Astrocyte of the spinal cord (primary cell): ENCODE measurements at places on chromosomes 2 and 18.

GRCh38 chr2:110166266-110166665, 38.5 kb downstream of the NPHP1 start:
- DNase-seq: peak; percentile 24

DNA sequence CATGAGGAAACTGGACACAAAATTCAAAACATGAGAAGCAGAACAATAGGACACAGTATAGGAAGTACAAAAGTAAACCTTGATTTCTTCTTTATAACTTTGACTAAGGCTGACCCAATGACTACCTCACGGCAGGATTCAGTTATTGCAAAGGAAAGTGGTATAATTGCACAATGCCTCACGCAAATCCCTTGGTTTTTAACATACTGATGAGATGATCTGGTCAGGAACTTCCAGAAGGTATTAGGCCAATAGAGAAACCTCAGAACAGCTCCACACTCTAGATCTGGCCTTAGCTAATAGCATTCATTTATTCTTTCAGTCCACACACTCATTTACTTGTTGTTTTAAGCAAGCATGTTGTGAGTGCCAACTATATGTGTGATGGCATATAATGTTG, 1526.9 kb upstream of the ACVR2A start:
- DNase-seq: peak; percentile 81

- peak; percentile 76 for DNase-seq
Measured at GRCh38 chr2:19358242-19359020, at the start of gene OSR1. Gene OSR1 (minus strand): TSS chr2:19358623. CDS start chr2:19353805, 4,818 bp downstream.

DNA sequence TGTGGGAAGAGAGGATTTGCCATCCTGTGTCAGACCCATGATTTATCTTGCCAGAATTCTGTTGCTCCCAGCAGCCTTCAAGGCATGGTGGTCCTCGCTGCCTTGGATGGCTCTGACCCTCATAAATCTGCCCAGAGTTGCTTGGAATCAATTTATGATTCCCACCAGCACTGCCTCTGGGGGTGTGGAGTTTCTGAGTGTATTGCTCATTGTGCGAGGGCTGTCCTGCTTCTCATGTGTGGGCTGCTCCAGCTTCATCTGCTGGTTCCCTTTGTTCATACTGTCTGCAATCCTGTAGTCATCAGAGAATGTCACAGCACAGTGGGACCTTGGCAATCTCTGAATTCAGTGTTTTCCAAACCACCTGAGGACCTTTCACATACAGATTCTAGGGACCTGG, 139.8 kb downstream of the CLIP4 start:
- DNase-seq: no peak

- DNase-seq: no peak
Measured at GRCh38 chr2:10535703-10536102, 87.6 kb upstream of the ODC1 start.

- no peak for DNase-seq
Measured at GRCh38 chr2:183163821-183164649, 39.8 kb downstream of the NUP35 start.

DNA sequence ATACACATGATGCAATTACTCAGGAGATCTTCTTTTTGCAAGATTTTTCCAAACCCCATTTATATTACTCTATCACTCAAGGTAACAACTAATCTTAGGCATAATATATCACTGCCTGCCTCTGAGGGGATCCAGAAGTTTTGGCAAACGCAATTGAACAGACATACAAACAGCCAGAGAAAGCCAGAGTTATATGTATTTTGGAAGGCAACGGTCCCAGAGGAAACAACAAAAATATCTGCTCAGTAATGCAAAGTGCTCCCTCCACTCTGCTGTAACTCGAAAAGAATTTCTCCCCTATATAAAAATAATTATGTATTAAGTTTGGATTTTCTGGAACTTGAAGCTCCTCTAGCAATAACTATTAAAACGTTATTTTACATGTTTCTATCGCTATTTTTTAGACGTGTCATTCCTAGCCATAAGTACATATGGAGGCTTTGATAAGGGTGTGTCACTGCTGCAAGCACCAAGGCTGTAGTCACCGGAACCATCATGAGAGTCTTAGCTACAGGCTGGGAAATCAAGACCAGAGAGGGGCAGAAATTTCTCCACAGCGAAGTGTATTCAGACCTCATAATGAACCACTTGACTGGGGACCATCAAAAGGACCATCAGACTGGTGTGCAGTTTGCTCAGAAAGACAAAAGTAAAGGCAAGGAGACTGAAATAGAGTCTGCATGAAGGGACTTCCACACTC, 3.7 kb upstream of the GKN1 start:
- DNase-seq: peak; percentile 11

DNA sequence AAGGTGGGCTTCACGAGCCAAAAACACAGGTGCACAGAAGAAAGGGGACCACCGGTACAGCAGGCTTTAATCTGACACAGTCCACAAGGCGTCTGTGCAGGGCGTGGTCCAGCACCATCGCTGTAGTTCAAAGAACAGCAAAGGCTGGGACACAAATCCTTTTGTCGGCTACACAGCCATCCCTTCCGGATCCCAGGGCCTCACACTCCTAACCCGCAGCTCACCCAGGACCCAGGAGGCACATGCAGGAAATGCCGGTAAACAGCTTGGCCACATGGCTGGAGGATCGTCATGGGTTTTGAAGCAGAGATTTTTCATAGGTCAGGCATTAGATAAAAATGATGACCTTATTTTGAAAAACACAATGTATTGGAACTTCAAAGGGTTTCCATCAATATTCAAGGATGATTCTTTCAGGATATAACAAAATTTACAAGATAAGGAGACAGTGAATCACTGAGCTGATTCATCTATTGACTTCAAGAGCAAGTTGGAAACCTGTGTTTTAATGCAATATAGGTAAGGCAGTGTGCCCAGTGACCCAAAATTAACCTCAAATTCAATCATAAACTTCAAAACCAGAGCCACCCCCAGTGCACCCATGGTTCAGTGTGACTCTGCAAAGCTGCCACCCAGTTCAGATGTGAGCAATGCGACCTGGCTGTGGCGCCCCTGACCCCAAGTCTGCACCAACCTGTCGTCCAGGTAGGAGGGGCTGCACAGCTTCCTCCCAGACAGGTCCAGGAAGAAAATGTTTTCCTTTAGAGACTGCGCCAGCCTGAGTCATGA, 74.4 kb downstream of the TMEM18 start:
- DNase-seq: no peak

- DNase-seq: no peak
Measured at GRCh38 chr2:10007435-10007834, 35.9 kb upstream of the KLF11 start.

DNA sequence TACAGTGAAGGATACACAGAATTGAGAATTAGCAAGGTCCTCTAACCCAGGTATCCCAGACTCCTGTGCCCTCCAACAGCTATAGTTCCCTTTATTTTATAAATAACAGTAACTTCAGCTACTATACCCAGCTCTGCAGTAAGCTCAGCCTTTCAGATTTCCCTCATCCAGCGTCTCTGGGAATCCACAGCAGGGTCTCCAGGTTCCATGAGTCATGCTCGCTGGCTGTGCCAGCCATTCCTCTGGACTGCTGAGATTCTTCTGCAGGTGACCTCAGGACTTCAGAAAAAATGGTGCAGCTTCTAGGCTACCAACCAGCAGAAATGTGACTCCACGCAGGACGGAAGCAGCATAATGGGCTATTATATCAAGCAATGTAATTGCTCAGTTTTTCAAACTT, 419.3 kb downstream of the ZNF516 start:
- no peak for DNase-seq

GRCh38 chr2:120871016-120871635, 135.5 kb downstream of the GLI2 start:
- DNase-seq: no peak

DNA sequence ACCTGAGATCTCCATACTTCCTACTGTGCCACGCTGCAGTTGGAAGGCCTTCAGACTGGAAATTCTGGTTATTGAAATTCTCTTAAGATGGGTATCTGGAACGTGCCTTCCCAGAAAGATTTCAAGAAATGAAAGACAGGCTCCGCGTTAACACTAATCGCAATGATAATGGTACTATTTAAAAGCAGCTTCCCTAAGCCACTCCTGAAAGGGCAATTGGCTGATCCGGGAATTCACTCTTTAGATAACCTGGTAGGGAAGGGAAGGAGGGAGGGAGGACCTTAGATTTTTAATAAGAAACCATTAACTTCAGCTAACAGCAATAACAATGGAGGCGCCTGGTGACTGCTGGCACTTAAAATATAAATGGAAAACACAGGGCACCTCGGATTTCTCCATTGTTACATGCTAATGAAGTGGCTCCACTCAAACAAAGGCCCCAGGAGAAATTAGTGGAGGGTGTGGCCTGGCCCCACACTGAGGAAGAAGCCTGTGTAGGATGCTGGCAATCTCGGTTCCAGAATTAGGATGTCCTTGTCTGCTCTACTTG, 22.5 kb upstream of the MTA3 start:
- no peak for DNase-seq

GRCh38 chr2:168526641-168527040, 70.6 kb downstream of the CERS6 start:
- no peak for DNase-seq

DNA sequence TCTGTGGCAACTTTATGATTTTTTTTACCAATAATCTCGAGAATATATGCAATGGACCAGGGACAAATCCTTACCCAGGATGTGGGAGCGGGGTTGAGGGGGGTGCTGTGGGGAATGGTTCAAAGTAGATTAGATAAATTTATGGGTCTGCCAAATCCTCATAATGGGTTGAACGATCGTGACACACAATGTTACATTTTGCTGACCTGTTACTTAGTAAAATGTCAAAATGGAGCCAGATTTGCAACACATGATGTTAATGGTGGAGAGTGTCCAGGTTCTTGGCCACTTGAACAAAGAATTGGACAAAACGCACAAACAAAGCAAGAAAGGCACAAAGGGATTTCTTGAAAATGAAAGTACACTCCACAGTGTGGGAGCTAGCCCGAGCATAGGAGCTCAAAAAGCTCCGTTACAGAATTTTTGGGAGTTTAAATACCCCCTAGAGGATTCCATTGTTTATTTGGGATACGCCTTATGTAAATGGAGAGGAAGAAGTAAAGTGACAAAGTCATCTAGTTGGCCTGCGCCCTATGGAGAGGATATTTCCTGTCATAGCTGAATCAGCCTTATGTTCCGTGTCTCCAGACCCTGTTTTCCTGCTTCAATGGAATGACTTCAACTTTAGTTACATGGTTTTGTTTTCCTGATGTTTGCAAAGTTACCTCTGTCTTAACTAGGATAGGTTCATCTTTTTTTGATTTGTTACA, 776.0 kb downstream of the DCC start:
- peak; percentile 6 for DNase-seq

GRCh38 chr2:39525636-39526412, 88.7 kb upstream of the MAP4K3 start:
- DNase-seq: no peak
